ENCODE measurements at places on chromosomes 16 and 17. TPM values are rescaled to one million over a fixed set of nuclear protein-coding genes. Genes with fewer than 3 reads are reported as not detected.

DNA sequence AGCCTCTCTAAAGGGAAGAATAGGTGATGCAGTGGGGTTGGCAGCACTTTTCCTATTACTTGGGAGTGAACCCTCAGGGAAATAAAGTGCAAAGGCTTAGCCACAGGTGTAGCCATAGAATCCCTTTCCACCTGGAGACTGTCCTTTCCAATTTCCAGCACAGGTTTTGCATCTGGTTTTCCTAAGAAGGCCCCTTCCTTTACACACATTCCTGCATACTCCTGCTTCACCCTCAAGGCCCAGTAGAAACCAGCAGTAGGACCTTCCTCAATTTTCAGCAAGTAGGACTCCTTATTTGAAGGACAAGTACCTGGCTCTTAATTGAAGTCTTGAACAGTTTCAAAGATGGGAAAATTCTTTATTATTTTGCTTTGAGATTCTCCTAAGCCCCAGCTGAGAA lies 171.8 kb upstream of the TBX2 start:
- DNase-seq = no peak

GRCh38 chr17:80214012-80214877 lies 5.9 kb downstream of the SGSH start:
- no peak for DNase-seq

Gene CD300E
- 0.23 TPM for polyA plus RNA-seq

Gene PLXDC1
- polyA plus RNA-seq = 7.0 TPM

DNA sequence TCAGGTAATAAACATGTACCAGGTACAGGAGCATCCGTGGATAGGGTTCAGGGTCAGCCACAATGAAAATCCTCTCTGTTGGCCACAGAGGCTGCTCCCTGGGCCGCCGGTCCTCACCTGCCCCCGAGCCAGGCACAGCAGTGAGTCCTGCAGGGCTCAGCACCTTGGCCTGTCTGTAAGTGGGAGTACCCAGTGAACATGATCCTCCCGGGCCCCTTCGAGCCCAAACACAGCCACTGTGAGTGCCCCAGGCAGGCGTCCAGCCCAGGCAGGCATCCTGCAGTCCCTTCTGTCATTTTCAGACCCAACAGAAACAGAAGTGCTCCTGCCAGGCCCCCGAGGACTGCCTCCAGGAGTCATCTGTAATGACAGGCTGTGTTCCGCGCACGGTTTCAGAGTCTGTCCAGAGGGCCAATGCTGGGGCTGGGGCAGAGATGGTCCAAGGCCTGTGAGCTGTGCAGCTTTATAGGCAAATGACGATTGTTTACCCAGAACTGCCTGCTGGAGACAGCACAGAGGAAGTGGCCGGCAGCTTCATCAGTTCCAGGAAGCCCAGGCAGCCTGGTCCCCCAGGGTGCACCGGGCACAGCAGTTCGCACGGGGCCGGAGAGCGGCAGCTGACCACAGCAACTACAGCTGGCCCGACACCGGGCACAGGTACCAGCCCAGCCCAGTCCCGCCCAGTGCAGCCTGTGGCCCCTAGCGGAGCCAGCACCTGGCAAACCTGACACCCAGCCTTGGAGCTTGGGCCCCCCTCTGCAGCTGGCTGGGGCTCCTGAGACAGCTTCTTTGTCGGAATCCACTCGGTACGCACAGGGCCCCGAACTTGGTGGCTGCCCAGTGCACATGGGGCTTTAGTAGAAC lies 13.2 kb downstream of the SLC7A5 start:
- DNase-seq = no peak

Gene MFAP4
- 199 TPM for polyA plus RNA-seq

Gene CD2BP2
- 59.9 TPM for polyA plus RNA-seq

Gene GFAP
- 0.40 TPM for polyA plus RNA-seq

Data from right renal pelvis (tissue), 4 donors.